ENCODE measurements at places on chromosomes 11 and 22.

GRCh38 chr11:45485070-45485707 lies 180.2 kb downstream of the CHST1 start:
- no peak for DNase-seq

DNA sequence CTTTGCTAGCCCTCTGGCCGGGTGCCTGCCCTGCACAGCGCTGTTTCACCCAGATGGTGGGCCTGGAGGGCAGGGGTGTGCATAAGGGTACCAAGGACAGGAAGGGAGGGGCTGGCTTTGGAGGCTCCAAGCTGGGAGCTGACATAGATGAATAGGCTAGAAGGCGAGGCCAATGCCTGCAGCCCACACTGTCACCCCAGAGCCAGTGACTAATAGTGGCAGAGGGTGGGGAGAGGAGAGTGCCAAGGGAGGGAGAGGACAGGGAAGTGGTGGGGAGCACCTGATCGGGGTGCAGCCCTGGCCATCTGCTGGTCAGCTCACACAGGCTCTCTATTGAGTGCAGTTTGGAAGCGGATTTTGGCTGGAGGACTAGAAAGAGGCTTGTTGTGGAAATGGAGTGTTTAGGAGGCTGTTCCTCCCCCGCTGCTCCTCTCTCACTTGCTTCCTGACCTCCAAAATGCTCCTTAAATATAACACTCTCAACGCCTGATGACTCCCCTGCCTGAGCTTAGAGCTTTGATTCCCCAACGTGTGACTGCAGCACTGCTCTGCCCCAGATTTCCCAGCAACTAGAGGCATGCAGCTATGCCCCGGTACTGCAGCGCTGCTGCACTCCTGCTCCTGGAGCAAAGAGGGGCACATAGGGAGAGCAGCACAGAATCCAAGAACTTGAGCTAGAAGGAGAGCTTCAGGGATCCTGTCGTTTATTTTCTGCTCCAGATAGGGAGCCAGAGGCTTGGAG lies 89.2 kb downstream of the GRAMD1B start:
- peak; percentile 34 for DNase-seq

DNA sequence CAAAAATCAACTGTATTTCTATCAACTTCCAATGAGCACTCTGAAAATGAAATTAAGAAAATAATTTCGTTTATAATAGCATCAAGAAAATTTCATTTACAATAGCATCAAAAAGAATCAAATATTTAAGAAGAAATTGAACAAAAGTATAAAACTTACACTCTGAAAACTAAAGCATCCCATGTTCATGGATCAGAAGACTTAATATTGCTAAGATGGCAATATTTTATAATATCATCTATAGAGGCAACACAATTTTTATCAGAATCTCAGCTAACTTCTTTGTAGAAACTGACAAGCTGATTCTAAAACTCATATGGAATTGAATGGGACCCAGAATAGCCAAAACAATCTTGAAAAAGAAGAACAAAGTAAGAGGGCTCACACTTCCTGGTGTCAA lies 19.9 kb downstream of the NUP160 start:
- DNase-seq = no peak

GRCh38 chr11:58394195-58394594 lies 12.5 kb downstream of the OR5B3 start:
- no peak for DNase-seq

GRCh38 chr22:29165321-29166060 lies 40.2 kb upstream of the EMID1 start:
- DNase-seq = no peak

DNA sequence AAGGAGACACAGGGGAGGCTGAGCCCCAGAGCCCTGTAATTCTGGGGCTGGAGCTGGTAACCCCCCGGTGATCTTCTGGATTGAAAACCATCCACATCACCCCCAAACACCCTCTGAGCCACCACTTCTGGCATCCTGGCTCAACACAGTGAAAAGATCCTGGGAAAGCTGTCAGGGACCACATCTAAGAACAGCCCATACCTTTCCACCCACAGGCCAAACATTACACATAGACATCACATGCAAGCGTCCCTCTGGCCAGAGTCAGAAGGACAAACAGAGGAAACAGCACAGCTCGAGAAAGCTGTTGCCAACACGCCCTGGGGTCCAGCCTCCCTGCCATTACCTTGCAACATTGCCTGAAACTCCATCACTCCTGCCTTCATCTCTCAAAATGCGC lies 469.5 kb downstream of the SOX6 start:
- no peak for DNase-seq

DNA sequence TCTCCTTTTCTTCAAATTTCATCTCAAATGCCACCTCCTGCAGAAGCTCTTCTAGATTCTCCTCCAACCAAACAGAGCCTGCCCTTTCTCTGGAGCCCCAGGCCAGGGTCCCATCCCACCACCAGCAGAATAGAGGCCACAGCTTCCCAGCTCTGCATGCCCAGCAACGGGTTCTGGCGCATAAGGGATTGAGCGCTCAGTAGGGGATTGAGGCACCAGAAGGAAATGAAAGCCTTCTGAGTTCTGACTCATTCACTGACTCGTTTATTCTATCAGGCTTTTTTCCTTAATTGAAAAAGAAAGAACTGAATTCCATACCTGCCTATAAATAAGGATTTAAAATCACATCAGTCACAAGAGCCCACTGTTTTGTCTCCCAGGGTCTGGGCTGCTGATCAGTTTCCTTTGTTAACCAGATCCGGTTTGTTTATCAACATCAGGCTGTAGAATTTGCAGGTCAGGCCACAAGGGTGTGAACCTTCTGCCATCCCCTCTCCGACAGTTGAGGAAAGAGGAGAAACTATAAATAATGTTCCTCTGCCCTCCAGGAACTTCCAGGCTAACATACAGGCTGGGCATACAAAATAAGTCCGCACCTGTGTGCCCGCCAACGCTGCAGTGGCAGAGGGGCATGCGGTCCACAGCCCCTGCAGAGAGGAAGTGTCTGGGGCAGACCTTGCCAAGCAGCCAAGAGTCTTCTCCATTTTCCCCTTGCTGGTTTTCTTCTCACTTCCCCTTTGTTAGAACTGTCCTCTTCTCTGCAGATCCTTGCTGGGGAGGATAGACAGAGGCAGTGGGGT lies 63.5 kb upstream of the PRDM11 start:
- DNase-seq = no peak

DNA sequence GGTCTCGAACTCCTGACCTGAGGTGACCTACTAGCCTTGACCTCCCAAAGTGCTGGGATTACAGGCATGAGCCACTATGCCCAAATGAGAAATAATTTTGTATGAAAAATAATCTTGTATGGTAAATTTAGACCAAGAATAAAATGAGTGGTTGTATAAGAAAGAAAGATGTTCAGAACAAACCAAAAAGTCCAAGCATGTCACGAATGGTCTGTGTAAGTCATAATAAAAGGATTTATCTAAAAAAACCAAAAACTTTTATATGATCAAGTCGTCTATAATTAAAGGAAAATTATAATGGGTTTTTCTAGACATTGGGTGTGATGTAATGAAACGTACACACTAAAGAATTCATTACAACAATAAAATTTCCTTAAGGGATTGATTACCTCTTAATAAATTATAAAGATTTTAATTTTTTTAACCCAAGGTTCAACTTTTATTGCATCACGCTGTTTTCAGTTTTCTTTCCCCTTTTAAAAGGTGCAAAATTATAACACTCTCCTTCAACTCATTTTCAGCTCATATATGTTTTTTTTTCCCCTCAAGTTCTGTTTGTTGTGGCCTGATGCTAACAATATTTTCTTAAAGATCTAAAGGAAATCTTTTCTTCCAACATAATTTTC lies 8.9 kb upstream of the AQP11 start:
- no peak for DNase-seq

DNA sequence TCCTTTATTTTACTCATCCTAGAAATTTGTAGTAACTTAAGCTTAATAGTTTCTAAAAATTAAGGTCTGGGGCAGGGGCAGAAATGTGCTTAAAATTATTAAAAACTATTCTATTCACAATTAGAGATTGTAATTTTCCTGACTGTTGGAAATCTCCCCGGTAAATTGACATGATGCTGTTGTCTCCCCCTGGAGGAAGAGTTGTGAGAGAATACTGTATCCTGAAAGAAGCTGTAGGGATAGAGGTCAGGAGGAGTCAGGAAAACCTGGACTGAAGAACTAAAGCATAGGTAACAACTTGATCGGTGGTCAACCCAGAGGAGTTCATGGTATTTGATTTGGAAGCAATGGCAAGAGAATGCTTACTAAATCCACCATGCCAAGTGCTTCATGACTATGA lies 16.2 kb upstream of the ESAM start:
- no peak for DNase-seq

GRCh38 chr11:69030301-69030700 lies 17.3 kb upstream of the MRGPRF start:
- no peak for DNase-seq
